ENCODE measurements at places on chromosomes 7 and 10. TPM values are rescaled to one million over a fixed set of nuclear protein-coding genes. Genes with fewer than 3 reads are reported as not detected.

GRCh38 chr10:34241226-34242000 lies 573.7 kb downstream of the PARD3 start:
- H3K27me3 ChIP-seq, result no peaks in the 10 kb centered on the region
- H3K4me1 ChIP-seq, result no peaks in the 10 kb centered on the region
- DNase-seq, result no peak

DNA sequence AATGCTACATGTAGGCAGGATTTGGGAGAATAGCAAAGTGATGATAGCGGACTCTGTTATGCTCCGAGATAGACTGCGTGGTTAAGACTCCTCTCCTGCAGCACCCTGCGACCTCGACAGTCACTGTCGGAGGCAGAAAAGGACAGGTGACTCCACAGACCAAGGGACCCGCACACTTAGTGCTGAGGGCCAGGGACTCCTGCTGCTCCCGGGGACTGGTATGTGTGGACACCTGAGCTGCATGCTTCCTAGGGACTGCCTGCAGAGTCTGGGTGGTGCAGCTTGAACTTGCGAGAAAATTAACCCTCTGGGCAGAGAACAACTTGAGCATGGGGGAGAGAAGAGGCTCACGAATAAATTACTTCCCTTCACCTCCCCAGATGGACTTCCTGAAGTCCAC lies 407.1 kb upstream of the PFKP start:
- no peaks in the 10 kb centered on the region for H3K36me3 ChIP-seq
- no peak overlapping the region for H3K4me3 ChIP-seq
- no peaks in the 10 kb centered on the region for H3K27me3 ChIP-seq
- H3K4me1 ChIP-seq, result no peaks in the 10 kb centered on the region
- no peak for DNase-seq
- no peak overlapping the region for H3K27ac ChIP-seq

DNA sequence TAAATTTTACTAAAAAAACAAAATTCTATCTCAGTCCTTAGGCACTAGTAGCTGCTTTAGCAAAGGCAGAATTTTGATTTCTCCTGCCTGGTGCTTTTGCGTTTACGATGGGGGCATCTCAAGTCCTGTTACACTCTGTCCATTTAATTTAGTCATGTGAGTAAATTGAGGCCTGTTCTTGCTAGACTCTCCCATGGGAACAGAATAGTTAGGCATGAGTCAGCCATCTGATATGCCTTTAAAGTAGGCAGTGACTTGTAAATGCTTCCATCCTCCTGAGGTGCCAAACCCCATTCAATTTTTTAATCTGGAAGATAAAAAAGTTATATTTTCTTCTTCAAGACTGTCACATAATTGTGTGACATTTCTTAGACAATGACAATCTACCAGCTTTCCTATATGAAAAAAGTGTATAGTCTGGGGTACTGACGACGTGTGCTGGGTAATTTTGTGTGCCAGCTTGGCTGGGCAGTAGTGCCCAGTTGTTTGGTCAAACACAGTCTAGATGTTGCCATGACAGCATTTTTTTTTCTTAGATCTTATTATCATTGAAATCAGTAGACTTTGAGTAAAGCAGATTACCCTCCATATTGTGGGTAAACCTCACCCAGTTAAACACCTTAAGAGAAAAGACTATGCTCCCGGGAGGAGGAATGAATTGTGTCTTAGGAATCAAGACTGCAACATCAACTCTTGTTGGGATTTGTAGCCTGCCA lies 603.4 kb downstream of the SORCS1 start:
- no peak overlapping the region for H3K27ac ChIP-seq
- H3K27me3 ChIP-seq, result no peaks in the 10 kb centered on the region
- H3K4me1 ChIP-seq, result no peaks in the 10 kb centered on the region
- no peaks in the 10 kb centered on the region for H3K36me3 ChIP-seq
- DNase-seq, result no peak

GRCh38 chr7:107854454-107854853 lies 36.5 kb upstream of the DLD start:
- H3K27ac ChIP-seq, result no peak overlapping the region
- no peak for DNase-seq
- H3K4me3 ChIP-seq, result no peak overlapping the region
- H3K4me1 ChIP-seq, result peaks cover 5% of the 10 kb centered on the region

DNA sequence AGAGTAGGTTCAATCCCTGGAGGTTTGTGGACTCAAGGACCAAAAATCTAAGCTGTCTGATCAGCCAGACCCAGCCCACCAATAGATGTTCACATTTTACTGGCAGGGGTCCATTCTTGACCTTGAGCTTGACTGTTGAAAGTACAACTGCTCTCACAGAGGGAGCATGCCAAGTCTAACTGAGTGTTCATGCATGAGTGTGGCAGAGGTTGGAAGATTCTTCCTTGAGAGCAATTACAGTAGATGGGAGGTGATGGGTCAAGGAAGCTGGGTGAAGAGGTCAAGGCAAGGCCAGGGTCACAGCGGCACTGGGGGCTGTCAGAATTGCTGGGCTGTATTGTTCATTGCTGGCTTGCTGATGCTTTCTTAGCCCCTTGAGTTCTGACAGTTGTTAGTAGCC lies 202.8 kb upstream of the SVIL start:
- no peak overlapping the region for H3K27ac ChIP-seq
- no peak for DNase-seq
- H3K4me3 ChIP-seq, result no peak overlapping the region

GRCh38 chr10:11849911-11850310 lies 26.8 kb downstream of the PROSER2 start:
- no peaks in the 10 kb centered on the region for H3K4me1 ChIP-seq
- H3K27ac ChIP-seq, result no peak overlapping the region
- no peak overlapping the region for H3K4me3 ChIP-seq
- peaks cover 60% of the 10 kb centered on the region for H3K36me3 ChIP-seq
- H3K27me3 ChIP-seq, result no peaks in the 10 kb centered on the region

DNA sequence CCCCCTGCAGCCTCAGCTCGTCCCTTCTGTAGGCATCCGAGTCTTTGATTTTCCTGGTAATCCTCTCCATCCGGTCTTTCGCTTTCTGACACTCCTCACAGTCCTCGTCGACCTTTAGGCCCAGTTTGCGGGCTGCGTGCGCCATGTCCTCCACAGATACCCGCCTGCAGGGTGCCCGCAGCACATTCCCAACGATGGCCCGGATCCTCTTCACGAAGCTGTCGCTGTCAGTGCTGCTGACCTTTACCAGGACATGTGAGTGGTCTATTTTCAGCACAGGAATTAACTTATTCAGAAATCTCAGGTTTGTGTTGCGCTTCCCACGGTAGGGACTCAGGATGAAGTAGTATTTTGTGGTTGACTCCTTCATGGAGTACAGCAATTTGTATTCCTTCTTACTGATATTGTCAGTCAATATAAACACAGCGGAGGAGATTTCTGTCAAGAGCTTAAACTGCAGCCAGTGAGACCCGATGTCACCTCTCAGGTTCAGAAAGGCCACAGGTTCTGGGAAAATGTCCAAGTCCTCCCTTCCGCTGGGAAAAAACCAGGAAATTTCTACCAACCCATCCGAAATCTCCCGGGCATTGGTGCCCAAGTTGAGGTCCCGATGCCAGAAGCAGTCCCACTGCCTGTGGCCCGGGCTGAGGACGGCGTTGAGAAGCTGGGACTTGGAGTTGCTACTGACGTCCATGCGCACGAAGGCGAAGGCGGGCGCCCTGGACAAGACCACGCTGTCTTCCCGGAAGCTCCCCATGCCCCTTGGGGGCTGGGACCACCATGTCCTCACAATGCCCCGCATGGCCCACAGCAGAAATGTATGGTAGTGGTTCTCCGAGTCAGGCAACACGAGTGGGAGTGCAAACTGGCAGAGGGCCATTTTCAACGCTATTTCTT lies 8.9 kb upstream of the MRPS24 start:
- no peak overlapping the region for H3K4me3 ChIP-seq
- H3K4me1 ChIP-seq, result peaks cover 2% of the 10 kb centered on the region
- DNase-seq, result no peak
- no peaks in the 10 kb centered on the region for H3K27me3 ChIP-seq

Gene NME8
- total RNA-seq, result not detected

Gene ATAD1
- 27.3 TPM for total RNA-seq

Gene CHST15
- total RNA-seq, result 37.6 TPM

Measured in tibial nerve (tissue), 4 donors.